Large intestine (tissue), 12 donors: ENCODE measurements at places on chromosomes 12 and 14. TPM values are rescaled to one million over a fixed set of nuclear protein-coding genes. Genes with fewer than 3 reads are reported as not detected.

GRCh38 chr12:6834254-6834653 is 6.0 kb downstream of the P3H3 start:
- H3K4me1 ChIP-seq = peaks cover 12% of the 10 kb centered on the region
- no peak overlapping the region for H3K4me3 ChIP-seq
- DNase-seq = peak; percentile 46
- peaks cover 53% of the 10 kb centered on the region for H3K36me3 ChIP-seq
- peak overlapping the region; percentile 59 for H3K27ac ChIP-seq
- no peaks in the 10 kb centered on the region for H3K27me3 ChIP-seq

DNA sequence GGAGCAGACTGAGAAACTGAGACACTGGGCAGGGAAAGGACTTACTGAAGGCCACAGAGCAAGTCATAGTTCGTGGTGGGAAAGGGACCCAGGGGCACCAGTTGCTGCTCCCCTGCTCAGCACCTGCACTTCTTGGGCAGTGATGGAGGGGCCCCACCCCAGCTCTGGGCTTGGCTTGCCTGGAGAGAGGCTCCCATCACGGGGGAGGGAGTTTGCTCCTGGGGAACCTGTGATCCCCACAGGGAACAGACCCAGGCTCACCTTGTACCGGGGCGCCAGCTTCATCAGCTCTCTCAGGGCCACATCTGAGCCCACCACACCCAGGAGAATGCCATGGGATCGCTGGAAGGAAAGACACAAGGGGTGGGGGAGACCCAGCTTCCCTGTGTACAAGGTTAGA is 39.8 kb downstream of the CACNA2D4 start:
- no peak overlapping the region for H3K27ac ChIP-seq
- H3K36me3 ChIP-seq = no peaks in the 10 kb centered on the region
- peaks cover 7% of the 10 kb centered on the region for H3K27me3 ChIP-seq

GRCh38 chr12:109089683-109090082 is 3.6 kb downstream of the ALKBH2 start:
- peaks cover 13% of the 10 kb centered on the region for H3K4me1 ChIP-seq
- H3K27ac ChIP-seq = no peak overlapping the region
- H3K4me3 ChIP-seq = no peak overlapping the region

DNA sequence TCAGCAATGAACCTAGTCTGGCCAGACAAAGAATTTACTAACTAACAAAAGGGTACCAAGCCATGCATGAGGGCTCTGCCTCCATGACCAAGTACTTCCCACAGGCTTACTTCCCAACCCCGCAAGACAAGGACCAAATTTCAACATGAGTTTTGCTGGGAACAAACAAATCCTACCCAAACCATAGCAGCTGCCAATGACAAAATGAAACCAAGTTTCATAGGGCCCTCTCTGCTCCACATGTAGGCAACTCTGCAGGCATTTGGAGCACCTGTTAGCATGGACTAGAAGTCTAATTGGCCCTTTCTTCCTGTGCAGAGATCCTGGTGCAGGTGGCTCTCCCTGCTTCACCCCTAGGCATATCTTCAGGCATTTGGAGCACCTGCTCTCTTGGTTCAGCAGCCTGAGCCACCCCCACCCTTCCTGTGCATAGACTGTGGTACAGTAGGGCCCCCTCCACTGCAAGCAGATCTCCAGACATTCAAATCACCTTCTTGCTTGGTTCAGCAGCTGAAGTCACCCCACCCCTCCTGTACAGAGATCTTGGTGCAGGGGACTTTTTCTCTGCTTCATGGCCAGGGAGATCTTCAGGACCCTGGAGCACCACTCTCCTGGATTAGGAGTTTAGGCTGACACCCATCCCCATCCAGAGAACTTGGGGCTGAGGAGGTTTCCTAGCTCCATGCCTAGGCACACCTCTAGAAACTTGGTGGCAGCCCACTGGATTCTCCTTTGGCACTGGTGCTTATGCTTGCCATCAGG is 308.7 kb downstream of the RPAP3 start:
- H3K27ac ChIP-seq = no peak overlapping the region
- no peak overlapping the region for H3K4me3 ChIP-seq
- H3K27me3 ChIP-seq = no peaks in the 10 kb centered on the region
- H3K4me1 ChIP-seq = no peaks in the 10 kb centered on the region
- H3K36me3 ChIP-seq = no peaks in the 10 kb centered on the region

DNA sequence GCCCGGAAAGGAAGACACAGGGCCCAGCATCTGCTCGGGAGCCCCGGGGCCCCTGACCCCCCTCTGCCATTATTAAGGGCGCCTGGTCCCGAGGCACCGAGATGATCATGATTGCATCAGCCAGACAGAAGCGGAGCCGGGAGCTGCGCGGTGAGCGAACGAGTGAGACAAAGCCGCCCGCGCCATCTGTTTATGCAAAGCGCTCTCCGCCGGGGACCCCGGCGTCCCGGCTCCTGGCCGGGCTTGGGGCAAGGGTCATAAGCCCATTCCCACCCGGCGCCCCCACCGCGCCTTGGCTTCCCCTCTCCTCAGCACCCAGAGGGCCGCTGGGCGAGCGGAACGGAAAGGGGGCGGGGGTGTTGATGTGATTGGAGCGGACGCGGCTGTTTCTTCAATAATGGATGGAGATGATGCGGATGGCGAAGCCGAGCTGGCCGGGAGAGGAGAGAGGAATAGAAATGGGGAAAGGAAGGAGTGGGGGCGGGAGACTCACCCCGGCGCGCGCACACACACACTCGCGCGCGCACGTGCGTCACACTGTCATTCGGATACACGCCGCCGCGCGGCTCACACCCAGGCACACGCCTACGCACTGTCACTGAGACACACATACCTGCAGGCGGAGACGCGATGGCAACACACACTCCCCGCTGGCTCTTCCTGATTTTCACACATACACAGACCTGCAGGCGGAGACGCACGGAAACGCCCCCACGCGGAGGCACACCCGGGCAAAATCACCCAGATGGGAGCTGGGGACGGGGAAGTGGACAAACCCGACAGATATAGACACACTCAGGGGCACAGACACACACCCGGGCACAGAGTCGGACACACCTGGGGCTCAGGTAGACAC is 10.7 kb downstream of the STAC3 start:
- H3K4me1 ChIP-seq = peaks cover 54% of the 10 kb centered on the region
- peaks cover 91% of the 10 kb centered on the region for H3K27me3 ChIP-seq
- peak overlapping the region; percentile 42 for H3K4me3 ChIP-seq

- DNase-seq = no peak
- no peak overlapping the region for H3K4me3 ChIP-seq
- H3K27ac ChIP-seq = no peak overlapping the region
- peaks cover 31% of the 10 kb centered on the region for H3K27me3 ChIP-seq
- no peaks in the 10 kb centered on the region for H3K4me1 ChIP-seq
- H3K36me3 ChIP-seq = no peaks in the 10 kb centered on the region
Measured at GRCh38 chr14:98138666-98139065, 1133.3 kb downstream of the BCL11B start.

GRCh38 chr12:131132118-131132892 is 178.6 kb downstream of the ADGRD1 start:
- H3K27me3 ChIP-seq = no peaks in the 10 kb centered on the region
- H3K27ac ChIP-seq = no peak overlapping the region
- peaks cover 36% of the 10 kb centered on the region for H3K36me3 ChIP-seq
- H3K4me1 ChIP-seq = peaks cover 4% of the 10 kb centered on the region
- H3K4me3 ChIP-seq = no peak overlapping the region

- DNase-seq = no peak
- no peaks in the 10 kb centered on the region for H3K36me3 ChIP-seq
- H3K27ac ChIP-seq = no peak overlapping the region
- H3K27me3 ChIP-seq = no peaks in the 10 kb centered on the region
- no peak overlapping the region for H3K4me3 ChIP-seq
Measured at GRCh38 chr12:89695100-89695499, 13.5 kb downstream of the ATP2B1 start.

- no peak for DNase-seq
- H3K4me3 ChIP-seq = no peak overlapping the region
- no peaks in the 10 kb centered on the region for H3K36me3 ChIP-seq
- H3K27me3 ChIP-seq = peaks cover 5% of the 10 kb centered on the region
Measured at GRCh38 chr12:98873776-98874175, 228.7 kb downstream of the APAF1 start.

DNA sequence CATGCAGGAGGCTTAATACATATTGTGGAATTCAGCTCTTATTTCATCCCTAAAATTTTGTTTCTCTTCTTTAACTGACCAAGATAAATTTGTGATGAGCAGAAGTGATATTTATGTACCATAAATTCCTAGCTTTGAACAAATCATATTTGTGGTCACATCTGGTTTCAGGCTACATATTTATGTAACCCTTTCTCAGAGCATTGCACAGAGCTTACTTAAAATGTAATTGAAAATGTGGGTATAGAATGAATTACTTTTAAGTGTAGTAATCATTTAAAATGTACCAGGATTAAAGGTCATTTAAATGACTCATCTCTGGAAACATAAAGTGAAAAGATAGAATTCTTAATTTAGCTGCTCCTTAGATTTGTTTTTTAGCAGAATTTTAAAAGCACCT is 129.9 kb upstream of the FRMD6 start:
- H3K36me3 ChIP-seq = no peaks in the 10 kb centered on the region
- DNase-seq = no peak
- H3K27ac ChIP-seq = no peak overlapping the region
- no peak overlapping the region for H3K4me3 ChIP-seq
- no peaks in the 10 kb centered on the region for H3K4me1 ChIP-seq

Gene ZDHHC22
- 1.6 TPM for polyA plus RNA-seq

Gene MRPL52
- 115 TPM for polyA plus RNA-seq

Gene TMPRSS12
- polyA plus RNA-seq = 0.01 TPM

Gene CELA1
- polyA plus RNA-seq = not detected

Gene PLBD1
- polyA plus RNA-seq = 37.9 TPM

Gene LMNTD1
- polyA plus RNA-seq = 0.22 TPM

Gene IL26
- polyA plus RNA-seq = 0.10 TPM

Gene CLEC4C
- 0.07 TPM for polyA plus RNA-seq
